ENCODE measurements at places on chromosomes 13 and 19. TPM values are rescaled to one million over a fixed set of nuclear protein-coding genes. Genes with fewer than 3 reads are reported as not detected.

DNA sequence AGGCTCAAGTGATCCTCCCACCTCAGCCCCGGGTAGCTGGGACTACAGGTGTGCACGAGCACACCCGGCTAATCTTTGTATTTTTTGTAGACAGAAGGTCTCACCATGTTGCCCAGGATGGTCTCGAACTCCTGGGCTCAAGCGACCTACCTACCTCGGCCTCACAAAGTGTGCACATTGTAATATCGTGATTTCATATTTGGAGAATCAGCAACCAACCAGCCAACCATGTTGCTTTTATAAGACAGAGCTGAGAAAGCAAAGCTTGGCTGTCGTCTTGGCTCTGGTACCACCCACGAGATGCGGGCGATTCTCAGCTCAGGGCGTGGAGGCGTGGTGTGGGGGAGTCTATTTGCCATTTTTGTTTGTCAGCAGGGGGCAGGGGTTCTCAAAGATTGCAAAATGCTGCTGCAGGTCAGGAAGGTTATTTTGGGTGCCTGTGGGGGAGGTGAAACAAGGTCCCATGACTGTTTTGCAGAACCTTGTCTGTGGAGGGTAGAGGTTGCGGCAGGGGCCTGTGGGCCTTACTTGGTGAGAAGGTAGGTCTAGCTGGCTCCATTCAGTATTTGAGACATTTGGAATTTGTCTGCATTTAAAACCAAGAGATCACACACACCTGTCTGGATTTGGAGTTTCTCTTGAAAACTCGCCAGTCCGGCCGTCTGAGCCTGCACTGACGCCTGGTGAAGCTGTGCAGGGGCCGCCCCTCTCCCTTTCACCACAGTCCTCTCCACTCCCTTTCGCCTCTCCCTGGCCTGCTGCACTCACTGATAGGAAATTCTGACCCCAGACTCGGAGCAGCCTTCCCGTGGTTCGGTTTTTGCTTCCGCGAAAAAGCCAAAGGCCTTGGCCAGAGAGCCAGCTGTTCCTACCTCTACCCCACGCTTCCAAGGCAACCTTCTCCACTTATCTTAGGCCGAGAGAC is 15.4 kb downstream of the TNFAIP8L1 start:
- DNase-seq: no peak

GRCh38 chr19:50562996-50563395 is 5.2 kb downstream of the LRRC4B start:
- no peak for DNase-seq

DNA sequence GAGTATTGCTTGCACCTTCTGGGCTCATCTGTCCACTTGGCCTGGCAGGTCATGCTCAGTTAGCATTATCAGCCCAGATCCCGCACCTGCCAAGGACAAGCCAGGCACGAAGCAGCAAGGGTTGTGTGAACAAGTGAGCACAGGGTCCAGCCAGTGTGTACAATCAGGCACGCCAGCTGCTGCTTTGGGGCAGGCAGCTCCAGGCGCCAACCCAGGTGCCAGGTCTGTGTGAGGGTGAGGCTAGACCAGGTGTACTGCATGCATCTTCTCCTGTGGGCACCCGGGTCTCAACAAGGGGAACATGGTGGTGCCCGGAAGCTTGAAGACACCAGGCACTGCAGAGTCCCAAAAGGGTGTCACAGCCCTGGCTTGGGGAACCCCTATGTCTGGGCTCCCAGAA is 1446.8 kb downstream of the PCDH9 start:
- no peak for DNase-seq

GRCh38 chr13:93173654-93174053 is 53.0 kb upstream of the GPC6 start:
- DNase-seq: no peak

GRCh38 chr13:37486171-37486681 is 112.3 kb downstream of the POSTN start:
- DNase-seq: no peak

DNA sequence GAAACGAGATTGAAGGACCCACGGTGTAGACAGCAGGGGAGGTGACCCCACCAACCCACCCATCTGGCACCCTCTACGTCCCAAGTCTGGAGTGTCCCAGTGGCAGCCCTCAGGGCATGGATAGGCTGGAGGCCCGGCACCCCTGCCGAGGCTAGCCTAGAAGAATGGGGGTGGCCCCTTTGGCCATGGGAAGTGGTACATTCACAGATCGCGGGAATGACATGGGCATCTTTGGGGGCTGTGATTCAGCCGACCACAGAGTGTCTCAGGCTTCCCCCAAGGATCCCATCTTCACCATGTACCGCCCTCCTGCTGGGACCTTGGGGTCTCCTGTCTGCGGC is 11.3 kb upstream of the MKNK2 start:
- DNase-seq: no peak

DNA sequence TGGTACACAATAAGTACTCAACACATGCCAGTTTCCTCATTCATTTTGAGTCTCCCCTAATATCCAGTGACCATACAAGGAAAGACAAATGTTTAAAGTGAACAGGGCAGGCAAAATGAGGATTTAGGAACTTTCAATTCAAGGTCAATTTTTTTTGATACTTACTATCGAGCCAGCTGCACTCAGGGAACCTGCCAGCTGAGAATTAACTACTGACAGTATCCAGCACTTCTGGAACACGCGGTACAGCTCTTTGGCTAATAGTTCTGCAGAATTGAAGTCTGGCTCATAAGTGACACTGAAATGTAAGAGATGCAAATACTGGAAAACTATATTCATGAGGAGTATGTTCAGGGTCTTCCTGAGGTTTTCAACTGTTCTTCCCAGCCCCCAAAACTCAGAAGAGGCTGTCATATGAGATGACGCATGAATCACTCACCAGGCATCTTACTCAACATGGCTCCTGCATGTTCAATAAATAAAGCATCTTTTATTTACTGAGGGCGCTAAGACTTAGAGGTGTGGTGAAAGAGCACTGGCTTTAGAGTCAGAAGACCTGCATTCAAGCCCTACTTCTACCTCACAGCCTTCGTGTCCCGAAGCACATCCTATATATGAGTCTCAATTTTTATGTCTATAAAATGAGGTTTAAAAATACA is 25.6 kb downstream of the RUBCNL start:
- peak; percentile 43 for DNase-seq

DNA sequence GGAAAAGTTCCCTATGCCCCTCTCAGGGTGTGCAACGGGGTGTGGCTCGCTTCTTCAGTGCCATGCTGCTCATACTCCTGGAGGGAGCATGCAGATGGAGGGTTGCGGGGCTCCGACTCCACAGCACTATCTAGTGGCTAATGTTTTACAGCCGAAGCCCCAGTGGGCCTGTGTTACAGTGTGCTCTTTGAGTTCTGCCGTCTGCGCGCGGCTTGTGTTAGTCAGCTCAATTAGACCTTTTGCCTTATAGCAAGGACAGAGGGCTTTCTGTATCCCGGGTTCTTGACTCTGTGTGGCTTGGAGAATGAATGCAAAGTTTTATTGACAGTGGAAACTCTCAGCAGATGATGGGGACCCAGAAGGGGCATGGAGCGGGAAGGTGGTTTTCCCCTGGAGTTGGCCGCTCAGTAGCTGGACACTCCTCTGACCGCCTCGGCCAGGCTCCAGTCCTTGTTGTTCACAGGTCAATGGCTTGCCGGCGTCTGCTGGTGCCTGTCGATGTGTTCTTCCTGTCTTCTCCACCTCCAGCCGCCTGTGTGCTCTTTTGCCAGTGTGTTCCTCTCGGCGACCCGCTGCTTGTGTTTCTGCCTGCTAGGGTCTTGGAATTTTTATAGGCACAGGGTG is 383.4 kb downstream of the LMO7 start:
- DNase-seq: peak; percentile 35

- no peak for DNase-seq
These were observed 16.2 kb downstream of the UNC13A start for GRCh38 chr19:17671906-17672305.

DNA sequence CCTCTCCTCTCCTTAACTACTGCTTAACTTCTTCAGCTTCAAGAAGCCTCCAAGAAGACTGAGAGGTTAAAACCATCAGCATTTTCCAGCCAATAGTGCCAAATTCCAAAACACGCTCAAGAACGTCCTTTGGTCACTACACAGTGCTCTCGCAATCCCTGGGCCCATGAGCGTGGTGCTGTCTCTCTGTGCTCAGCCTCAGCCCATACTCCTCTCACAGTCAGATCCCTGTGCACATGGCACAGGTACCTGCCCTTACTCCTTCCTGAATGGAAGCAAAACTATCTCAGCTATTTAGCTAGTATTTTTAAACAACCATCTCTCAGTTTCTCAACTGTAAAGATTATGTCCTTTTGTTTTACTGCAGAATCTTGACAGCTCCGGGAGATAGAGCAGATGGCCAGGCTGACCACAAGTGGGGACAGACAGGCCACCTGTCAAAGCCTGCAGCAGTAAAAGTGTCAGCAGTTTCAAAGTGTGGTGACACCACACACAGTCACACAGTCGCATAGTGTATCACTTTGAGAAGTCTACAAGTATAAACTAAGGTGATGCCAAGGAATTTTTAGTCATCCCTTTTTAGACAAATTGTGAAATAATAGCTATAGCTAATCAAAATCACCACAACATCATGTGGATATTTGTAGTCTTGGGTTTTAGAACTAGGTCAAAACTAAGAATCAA is 35.7 kb downstream of the DZIP1 start:
- DNase-seq: no peak

GRCh38 chr19:392375-392970 is 16.5 kb downstream of the C2CD4C start:
- DNase-seq: no peak

DNA sequence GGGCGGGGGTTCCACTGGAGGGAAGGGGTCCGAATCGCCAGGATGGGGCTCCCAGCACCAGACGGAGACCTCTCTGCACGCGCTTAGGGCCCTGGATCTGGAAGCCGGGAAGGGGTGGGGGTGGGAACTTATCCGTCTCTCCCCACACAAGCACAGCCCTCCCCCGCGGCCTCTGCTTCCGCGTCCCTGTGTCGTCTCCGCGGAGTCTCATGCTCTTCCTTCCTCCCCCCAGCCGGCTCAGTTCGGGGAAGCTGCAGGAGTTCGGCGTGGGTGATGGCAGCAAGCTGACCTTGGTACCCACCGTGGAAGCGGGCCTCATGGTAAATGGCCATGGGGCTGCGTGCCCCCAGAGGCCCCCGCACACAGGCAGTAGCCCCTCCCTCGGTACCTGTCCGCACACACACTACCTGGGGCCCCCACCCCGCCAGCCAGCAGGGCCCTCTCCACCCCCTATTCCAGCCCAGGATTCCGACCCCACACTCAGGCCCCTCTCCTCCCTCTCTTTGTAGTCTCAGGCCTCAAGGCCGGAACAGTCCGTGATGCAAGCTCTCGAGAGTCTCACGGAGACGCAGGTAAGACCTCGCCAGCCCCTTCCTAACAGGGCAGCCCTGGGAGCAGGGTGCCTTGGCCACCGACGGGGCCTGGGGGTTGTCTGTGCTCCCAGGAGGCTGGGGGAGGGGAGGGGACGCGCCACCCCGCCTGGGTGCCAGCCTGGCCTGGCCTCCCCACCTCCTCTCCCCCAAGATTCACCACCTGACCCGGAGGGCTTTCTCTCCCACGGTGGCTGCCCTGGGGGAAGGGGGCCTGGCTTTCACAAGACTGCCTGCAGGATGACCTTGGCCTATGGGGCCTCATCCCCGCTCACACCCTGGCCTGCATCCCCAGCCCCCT is 3.2 kb downstream of the MIDN start:
- DNase-seq: peak; percentile 78

DNA sequence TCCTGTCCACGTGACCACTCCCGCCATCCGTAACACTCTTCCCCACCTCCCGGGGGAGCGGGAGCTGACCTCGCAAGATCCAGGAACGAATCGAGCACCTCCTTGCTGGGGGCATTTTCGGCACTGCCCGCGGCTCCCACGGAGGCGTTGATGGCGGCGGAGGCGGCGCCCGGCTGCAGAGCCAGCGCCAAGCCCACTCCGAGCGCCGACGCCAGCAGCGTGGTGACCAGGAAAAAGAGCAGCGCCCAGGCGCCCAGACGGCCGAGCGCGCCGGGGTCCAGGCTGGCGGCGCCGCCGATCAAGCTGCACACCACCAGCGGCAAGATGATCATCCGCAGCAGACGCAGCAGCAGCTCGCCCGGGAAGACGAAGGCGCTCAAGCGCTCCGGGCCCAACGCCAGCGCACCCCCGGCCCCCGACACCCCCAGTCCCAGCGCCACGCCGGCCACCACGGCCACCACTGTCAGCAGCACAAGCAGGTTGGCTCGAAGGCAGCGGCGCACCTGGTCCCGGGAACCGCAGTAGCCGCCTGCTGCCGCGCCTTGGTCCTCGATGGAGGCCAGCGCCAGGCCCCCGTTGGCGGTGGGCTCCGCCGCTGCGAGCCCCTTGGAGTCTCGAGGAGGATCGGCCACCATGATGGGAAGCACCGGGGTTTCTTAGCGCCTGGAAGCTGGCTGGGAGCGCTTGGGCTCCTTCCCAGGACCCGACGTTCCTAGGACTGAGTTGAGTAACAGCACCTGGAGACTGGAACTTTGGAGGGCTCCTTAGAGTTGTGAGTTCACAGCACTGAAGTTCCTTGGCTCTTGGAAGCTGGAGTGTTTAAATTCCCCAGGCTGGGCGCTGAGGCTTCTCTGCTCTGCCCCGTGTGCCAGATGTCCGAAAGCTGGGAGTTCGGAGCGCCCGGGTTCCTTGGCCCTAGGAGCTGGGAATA is 798 bp downstream of the SLC1A5 start:
- DNase-seq: peak; percentile 60

The TMEM38A gene
- total RNA-seq: 97.2 TPM

The PSG1 gene
- not detected for total RNA-seq

The SCGB2B2 gene
- 0.10 TPM for total RNA-seq

The PTH2 gene
- not detected for total RNA-seq

The SIGLEC9 gene
- 0.21 TPM for total RNA-seq

The KISS1R gene
- not detected for total RNA-seq

Data from tongue (tissue), 3 donors.